Stimulated activated CD4-positive, alpha-beta T cell treated with anti-CD3 and anti-CD28 coated beads, Interleukin-2, amount 100 ng/mL, for 4 hours (primary cell): ENCODE measurements at places on chromosomes 2 and 18.

DNA sequence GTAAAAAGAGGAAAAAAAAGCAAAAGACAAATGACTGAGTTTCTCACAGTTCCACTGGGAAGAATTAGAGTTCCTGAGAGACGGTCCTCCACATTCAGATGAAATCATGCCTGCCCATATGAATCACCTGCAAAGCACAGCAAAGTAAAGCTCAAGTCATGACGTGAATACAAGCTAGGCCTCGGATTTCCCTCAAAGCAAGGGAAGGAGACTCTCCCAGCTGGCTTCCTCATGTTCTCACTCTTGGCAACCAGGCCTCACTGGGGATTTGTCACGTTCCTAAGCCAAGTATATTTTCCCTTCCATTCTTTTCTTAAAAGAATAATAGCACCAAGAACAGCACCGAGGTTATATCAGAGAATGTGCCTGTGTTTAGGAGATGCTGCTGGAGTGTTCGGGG, 47.0 kb downstream of the CYP27C1 start:
- no peak for DNase-seq

GRCh38 chr2:174142290-174142689, 106.0 kb downstream of the OLA1 start:
- no peak for DNase-seq

GRCh38 chr2:151085181-151085611, 176.5 kb downstream of the RBM43 start:
- no peak for DNase-seq

- DNase-seq: no peak
These were observed 246.0 kb downstream of the CLIP4 start for GRCh38 chr2:29361231-29361630.

- no peak for DNase-seq
These were observed 44.2 kb downstream of the GLI2 start for GRCh38 chr2:120779781-120780283.

- peak; percentile 9 for DNase-seq
These were observed 38.9 kb upstream of the MGAT4A start for GRCh38 chr2:98769784-98770183.

- no peak for DNase-seq
These were observed 98.2 kb downstream of the ZNF516 start for GRCh38 chr18:76396792-76397191.

DNA sequence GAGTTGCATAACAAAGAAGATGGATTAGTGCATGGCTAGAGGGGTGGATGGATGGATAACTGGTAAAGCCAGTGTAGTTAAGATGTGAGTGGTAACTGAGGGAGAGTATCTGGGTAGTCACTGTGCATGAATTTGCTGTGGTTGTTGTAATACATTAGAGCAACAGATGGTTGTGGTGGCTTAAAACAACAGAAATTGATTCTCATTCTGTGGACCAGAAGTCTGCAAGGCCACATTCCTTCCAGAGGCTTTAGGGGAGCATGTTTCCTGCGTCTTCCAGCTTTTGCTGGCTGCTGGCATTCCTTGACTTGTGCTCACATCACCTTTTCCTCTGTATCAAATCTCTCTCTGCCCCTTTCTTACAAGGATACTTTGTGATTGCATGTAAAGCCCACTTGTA, 155.4 kb downstream of the ASB1 start:
- DNase-seq: no peak

DNA sequence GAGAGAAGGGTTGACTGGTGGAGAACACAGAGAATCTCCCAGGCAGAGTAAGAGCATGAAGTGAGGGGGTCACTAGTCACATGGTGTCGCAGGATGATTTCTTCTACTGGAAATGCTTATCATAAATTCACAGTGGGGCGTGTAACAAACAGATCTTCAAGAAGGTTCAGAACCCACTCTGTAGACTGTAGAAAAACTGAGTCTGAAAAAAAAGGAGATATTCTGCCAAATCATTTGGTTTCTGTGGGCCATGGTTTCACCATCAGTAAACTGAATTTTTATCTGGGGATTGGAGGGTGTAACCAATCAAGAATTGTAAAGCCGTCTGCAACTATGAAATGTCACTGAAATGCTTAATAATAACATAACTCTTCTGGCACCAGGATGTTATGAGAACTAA, 15.0 kb downstream of the TPGS2 start:
- no peak for DNase-seq

GRCh38 chr2:35447215-35447614, 908.4 kb upstream of the CRIM1 start:
- no peak for DNase-seq

- DNase-seq: no peak
These were observed 517.0 kb downstream of the SLC4A3 start for GRCh38 chr2:220144411-220144810.

DNA sequence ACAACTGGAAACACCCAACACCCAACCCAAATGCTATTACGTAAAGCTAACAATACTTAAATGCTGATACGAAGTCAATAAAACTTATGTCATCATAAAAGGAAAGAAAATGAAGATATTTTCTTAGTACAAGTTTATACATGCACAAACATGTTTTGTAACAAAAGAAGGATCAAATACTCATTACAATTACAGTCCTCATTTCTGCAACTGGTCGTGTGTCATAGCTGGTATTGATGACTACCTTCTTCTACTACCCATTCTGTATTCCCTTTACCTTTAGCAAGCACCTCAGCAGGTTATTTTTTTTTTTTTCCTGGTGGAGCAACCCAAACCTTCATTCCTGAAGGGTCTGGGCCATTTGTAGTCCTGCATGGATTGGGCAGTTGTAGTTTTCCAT, 1298.5 kb downstream of the SUCLG1 start:
- no peak for DNase-seq

GRCh38 chr2:148455791-148456190, 188.8 kb upstream of the EPC2 start:
- no peak for DNase-seq

DNA sequence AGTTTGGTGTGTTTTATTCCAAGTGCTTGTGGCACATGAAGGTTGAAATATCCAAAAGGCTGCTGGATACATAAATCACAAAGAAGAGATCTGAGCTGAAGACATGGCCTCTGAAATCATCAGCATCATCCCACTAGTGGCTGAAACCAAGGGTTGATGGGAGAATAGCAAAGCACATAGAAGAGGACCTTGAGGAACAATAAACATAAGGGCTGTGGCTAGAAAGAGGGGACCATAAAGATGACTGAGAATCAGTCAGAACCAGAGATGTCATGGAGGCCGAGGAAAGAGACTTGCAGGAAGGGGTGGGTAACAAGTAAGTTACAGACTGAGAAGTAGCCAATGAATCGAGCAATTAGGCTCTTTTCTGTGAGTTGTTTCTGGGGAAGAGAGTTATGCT, 116.8 kb downstream of the CDC42EP3 start:
- DNase-seq: no peak

DNA sequence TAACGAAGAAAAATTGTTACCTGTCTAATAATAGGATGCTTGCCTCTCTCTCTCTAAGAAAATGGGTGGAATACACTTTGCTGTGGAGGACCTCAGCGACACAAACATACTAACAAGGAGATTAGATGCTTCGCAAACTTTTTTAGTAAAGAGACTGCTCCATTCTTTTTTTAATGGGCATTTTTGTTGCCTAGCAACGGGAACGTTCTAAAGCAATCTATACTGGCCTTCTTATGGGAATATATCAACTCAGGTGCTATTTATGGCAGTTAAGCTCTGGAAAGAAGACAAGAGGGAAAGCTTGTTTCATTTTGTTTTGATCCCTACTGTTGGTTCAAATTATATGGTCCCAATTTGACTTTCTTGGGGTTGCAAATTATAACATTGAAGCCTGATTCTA, 86.8 kb upstream of the CBLN2 start:
- no peak for DNase-seq

- DNase-seq: no peak
These were observed 15.9 kb upstream of the RNF152 start for GRCh38 chr18:61908661-61909060.

DNA sequence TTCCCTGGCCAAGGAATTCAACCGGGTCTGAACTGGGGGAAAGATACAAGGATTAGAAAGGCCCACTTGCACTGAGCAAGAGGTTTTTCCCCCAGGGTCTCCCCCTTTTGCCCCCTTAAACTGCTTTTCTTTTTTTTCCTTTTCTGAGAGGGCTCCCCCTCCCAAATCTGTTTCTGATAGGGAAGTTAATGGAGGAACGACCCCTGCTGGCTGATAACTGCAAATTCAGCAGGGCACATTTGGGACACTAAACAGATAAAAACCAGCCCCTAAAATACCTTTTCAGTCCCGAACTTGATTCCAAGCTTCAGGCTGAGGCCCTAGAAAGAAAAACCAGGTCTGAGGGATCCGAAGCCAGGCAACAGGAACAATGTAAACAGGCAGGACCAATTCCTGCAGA, 1012.4 kb upstream of the CRIM1 start:
- no peak for DNase-seq

- no peak for DNase-seq
These were observed 25.4 kb downstream of the PTGR3 start for GRCh38 chr18:75183524-75183923.
